Stimulated activated CD8-positive, alpha-beta memory T cell treated with anti-CD3 and anti-CD28 coated beads, Interleukin-15, amount 100 ng/mL, for 24 hours (primary cell): ENCODE measurements at places on chromosomes 7 and 10.

DNA sequence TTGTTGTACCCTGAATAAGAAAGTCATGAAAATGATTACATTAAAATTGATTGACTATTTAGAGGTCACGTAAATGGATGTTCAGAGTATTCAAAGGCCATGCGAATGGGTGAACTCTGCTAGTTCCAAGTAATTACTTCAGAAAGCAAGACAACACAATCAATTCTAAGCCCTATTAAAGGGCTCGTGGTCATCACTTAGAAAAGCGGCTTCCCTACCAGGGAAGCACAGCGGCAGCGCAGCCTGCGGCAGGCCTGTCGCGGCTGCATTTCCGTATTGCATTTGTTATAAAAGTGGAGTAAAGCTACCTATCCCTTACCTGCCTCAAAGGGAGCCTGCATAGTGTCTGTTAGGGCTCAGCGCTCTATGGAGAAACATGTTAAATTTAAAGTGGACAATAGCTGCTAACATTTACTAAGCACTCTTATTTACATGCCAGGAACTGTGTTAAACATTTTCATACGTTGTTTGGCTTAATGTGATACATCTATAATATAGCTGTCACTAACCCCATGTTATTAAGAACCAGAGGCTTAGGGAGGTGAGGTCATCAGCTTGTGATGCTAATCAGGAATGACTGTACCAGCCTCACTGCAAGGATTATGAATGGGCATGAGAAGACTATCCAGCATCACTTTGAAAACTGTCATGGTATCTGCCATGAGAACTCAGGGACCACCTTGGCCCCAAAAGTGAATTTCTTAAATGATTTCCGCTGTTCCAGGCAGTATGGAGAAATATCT, 187.5 kb downstream of the CELF2 start:
- DNase-seq, result no peak

DNA sequence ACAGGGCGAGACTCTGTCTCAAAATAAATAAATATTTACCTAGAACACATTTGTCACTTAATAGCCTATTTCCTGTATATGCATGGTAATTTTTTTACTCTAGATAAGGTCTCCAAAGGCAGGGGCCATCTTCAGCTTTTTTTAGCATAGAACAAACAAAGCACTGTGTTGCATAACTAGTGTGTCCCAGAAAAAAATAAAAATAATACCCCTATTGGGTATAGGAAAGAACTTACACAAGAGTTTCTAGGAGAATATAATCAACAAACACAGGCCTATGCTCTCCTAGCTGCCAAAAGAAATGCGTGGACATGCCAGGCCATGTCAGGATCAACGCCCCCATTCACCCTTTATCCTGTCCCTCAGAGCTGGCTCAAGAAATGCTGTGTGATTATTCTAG, 103.6 kb downstream of the PARD3 start:
- no peak for DNase-seq

GRCh38 chr7:157495177-157495553, 158.4 kb downstream of the DNAJB6 start:
- no peak for DNase-seq

GRCh38 chr10:26843736-26844135, 17.0 kb downstream of the ABI1 start:
- DNase-seq, result no peak

GRCh38 chr7:50197549-50197948, 104.5 kb upstream of the ZPBP start:
- DNase-seq, result no peak

GRCh38 chr10:105503714-105504113, 862.6 kb downstream of the SORCS3 start:
- DNase-seq, result no peak

GRCh38 chr7:88071994-88072714, 138.1 kb downstream of the ADAM22 start:
- no peak for DNase-seq
